Islet precursor cell (in vitro differentiated cells): ENCODE measurements at places on chromosomes 6 and 20.

GRCh38 chr6:35471836-35472345 lies 3.7 kb downstream of the RPL10A start:
- peak; percentile 51 for DNase-seq

DNA sequence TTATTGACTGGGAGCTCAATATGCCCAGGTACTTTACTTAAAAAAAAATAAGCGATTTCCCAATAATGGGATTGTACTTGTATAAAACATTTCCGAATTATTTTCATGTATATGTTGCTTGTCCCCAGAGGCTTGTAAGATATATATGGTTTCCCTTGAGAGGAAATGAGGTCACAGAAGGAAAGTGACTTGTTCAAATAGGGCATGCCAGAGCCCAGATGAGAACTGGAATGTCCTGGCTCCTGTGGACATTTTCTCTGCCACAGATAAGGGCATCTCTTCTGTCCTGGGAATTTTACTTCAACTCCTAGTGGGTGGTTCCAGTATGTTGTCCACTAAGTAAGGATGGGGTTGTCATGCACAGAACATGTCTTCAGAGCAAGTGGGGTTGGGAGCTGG lies 63.0 kb downstream of the LYRM2 start:
- no peak for DNase-seq

DNA sequence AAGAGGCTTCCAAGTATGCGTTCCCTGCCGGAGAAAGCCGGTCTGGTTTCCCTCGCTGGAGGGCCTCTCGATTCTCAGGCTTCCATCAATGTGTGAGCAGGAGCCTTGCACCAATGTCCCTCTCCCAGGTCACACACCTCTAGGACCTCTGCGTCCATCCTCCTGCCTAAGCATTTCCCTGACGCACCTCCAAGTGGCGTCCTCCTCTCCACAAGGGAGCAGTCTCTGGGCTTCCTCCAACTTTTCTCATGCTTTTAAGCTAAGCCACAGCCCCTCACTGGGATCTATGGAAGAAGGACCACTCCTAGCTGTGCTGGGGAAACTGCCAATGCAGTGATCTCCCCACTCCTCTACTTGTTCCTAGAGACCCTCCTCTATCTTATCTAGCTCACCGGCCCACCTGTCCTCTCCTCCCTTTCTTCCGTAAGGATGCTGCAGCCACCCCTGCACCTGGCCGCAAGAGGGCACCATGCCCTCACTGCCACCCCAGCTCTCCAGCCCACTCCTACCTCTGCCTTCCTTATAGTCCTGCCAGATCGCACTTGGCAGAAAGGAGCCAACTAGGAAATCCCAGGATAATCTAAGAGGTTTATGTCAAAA lies 258.7 kb downstream of the LRFN2 start:
- peak; percentile 85 for DNase-seq

DNA sequence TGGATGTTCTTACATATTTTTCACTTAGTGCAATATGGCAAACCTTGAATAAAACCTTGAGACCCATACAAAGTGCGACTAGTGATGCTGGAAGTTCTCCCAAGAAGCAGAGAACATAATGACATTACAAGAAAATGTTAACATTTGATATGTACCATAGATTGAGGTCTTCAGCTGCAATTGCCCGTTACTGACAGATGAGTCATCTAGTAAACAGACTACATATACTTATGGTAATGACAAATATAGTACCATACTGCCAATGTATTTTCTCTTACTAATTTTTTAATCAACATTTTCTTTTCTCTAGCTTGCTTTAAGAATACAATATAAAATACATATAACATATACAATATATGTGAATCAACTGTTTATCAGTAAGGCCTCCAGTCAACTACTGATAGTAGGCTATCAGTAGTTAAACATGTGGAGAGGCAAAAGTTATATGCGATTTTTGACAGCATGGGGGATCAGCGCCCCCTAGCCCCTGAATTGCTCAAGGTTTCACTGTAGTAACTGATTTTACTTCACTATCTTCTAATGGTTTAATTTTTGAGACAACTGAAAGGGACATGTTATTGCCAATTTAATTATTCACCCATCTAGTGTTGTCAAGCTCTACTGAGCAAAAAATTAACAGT lies 166.7 kb upstream of the ADGRB3 start:
- no peak for DNase-seq

GRCh38 chr6:134347885-134348805 lies 30.2 kb upstream of the SGK1 start:
- peak; percentile 62 for DNase-seq

GRCh38 chr6:122677406-122677805 lies 67.2 kb downstream of the PKIB start:
- DNase-seq, result no peak
